ENCODE measurements at places on chromosomes 1 and 21. TPM values are rescaled to one million over a fixed set of nuclear protein-coding genes. Genes with fewer than 3 reads are reported as not detected.

- no peak for DNase-seq
Measured at GRCh38 chr21:33991133-33991532, 75.5 kb upstream of the ATP5PO start.

DNA sequence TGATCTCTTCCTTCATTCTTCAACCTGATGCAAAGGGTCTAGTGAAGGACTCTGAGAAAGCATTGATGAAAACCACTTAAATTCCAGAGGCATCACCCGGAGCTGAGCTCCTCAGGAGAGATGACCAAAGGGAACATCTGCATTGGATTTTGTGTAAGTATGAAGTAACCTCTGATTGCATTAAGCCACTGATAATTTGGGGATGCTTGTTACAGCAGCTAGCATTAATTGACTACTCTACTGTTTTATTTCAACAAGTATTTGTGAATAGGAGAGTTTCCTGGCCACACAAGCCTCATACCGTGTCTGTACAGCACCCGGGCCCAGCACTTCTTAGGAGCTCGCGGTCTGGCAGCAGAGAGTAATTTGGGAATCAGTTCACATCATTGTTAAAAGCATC, 250.7 kb upstream of the POU3F1 start:
- no peak for DNase-seq

DNA sequence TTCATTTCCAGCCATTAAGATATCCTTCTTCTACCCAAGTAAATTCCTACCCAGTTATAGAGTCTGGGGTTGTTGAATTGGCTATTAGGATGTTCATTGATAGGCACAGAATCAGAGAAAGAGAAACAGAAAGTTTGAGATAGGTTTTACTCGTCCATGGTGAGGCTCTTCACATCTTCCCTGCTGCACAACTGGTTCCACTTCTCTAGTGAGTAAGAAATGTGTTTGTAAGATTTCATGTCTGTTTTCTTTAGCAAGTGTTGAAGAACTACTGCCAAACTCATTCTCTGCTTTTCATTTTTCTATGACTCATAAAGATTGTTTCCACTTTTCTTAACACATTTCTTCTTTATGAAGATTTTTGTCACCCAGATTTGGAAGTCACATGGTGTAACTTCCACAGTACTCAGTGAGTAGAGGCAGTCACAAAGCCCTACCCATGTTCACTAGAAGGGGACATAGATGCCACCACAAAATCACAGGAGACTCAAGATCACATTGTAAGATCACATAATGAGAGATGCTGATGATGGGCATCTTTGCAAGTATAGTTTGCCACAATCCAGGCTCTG, 152.3 kb downstream of the SNX7 start:
- DNase-seq = no peak

- peak; percentile 26 for DNase-seq
Measured at GRCh38 chr21:45348591-45349327, 56.2 kb upstream of the COL18A1 start.

TMEM240 gene
- not detected for total RNA-seq

Measured in mucosa of descending colon (tissue), 3 donors.